Panc1 (cell line): ENCODE measurements at places on chromosomes 11 and 22. TPM values are rescaled to one million over a fixed set of nuclear protein-coding genes. Genes with fewer than 3 reads are reported as not detected.

- DNase-seq = no peak
Observed at GRCh38 chr22:37734964-37735451, 38.2 kb downstream of the TRIOBP start.

- no peak for DNase-seq
Observed at GRCh38 chr22:37162221-37163095, 12.7 kb upstream of the IL2RB start.

DNA sequence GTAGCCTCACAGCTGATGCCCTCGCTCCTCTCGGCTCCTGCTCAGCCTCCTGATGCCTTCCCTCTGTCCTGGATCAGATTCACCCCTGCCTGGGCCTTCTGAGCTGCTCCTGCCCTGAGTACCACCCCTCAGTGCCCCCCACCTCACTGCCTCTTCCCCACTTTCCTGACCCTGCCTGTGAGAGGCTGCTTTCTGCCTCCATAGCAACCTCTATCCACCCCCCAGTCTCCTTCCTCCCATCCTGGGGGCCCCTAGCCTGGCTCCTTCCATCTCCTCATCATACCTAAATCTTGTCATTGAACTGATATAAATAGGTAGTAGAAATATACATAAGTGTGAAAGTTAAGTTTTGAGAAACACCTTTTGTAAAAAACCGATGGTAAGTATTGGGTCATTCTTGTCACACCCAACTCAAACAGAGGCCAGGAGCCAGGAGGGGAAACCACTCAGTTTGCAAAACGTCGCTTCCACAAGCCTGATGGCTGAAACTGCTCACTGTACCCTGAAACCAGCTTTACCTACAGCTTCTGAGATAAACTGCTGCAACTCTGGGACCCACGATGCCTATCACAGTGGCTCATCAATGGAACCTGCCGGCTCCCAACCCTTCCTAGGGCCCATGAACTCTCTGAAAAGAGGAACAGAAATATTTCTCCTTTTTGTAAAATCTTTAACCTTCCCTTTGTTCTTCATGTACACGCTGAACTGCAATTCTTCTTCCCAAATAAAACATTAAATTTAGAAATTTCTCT, 4.8 kb upstream of the APOBEC3H start:
- DNase-seq = no peak

DNA sequence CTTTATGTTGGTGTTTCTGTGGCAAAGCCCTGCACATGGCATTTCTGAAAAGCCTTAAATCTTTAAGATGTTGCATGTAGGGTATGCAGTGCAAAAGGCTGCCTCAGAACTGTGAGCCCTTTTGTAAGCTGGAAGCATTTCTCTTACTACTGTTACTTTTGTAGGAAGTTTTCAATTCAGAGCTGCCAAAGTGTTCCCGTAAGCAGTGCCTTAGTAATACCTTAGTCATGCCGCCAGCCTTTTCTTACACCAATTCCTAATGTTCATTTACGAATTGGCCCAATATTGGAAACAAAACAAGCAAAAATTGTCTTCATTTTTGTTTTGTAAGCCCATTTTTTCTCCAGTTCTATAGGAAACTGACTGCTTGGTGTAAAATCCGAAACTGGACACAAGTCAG, 67.4 kb upstream of the RASSF10 start:
- DNase-seq = no peak

DNA sequence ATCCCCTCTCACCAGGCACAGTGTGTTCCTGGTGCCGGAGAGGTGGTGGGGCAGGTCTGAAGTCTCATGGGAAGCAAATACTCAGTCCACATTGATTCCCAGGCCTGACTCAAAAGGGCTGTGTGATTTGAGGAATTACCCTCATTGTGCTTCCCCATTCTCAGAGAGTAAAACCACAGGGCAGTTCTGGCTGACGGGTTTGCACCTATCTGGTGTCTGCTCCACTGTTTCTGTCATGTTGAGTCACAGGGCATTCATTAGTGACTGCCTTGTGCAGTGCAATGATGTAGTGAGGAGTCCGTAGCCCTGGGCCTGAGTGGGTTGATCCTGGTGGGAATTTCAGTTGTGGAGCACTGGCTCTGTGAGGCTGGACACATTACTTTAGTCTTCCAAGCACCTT, 85.2 kb upstream of the ARHGAP20 start:
- no peak for DNase-seq

- DNase-seq = no peak
Observed at GRCh38 chr22:17346578-17346977, 22.7 kb upstream of the CECR2 start.

- no peak for DNase-seq
Observed at GRCh38 chr11:10232756-10233155, 61.3 kb downstream of the SBF2 start.

GRCh38 chr11:111531687-111532364, 8.7 kb upstream of the LAYN start:
- DNase-seq = no peak

DNA sequence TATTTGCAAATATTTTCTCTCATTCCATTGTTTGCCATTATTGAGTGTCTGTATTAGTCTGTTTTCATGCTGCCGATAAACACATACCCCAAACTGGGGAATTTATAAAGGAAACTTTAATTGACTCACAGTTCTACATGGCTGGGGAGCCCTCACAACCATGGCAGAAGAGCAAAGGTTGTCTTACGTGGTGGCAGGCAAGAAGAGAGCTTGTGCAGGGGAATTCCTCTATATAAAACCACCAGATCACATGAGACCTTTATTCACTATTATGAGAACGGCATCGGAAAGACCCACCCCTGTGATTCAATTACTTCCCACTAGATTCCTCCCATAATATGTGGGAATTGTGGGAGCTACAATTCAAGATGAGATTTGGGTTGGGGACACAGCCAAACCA, 10.2 kb downstream of the RASSF10 start:
- DNase-seq = no peak

- no peak for DNase-seq
Observed at GRCh38 chr11:2358754-2359442, 18.2 kb upstream of the CD81 start.

DNA sequence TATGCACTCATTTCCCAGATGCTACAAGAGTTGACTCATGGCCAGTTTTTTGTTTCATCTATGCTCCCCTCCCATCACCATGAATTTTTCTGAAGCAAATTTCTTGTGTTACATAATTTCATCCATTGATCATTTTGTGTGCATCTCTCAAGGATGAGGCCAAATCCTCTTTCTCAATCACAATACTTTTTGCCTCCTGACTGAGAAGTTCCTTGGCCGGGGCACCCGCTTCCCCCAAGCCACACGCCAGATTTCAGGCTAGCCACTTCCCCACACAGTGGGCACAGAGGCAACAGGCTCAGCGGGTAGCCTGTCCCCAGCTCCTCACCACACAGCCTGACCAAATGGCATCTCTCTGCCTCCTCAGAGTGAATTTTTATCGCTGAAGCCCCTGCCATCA, 9.8 kb upstream of the DSCAML1 start:
- no peak for DNase-seq

GRCh38 chr22:45518580-45518991, 15.9 kb downstream of the FBLN1 start:
- DNase-seq = no peak

DNA sequence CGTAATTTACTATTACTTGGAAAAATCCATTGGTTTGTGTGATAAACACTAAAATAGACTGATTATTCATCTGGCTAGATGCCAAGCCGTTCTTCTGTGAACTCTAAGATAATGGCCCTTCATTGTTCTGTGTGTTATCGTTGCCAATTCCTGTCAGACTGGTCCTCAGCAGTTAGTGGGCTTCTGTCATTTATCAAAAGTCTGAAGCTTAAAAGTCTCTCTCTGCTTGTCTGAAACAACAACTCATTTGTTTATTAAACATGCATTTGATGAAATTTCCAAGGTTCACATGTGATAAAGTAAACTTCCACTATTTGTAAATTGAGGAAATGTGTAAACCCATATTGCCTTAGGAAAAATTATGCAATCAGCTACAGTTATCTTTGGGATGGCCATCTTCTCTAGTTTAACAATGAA, 21.1 kb upstream of the RDX start:
- no peak for DNase-seq

GRCh38 chr11:27187075-27187847, 146.6 kb downstream of the BBOX1 start:
- no peak for DNase-seq

DNA sequence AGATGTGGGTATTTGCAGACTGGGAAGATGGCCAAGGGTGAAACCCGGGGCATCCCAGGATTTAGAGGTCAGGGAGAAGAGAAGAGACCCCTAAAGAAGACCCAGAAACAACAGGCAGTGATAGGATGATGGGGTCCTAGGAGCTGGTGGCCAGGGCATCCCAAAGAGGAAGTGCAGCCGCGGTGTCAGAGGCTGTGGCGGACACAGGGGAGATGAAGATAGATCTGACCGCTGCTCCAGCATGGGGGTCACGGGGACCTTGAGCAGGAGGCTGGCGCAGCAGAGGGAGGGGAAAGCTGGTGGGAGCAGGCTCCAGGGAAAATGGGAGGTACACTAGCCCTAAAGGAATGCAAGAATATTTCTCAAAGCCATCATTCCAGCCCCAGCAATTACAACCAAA, 47.3 kb downstream of the CTTN start:
- no peak for DNase-seq

- DNase-seq = no peak
Observed at GRCh38 chr22:38681582-38682335, at the start of gene TOMM22. Gene TOMM22, plus strand, starts transcription at chr22:38681957. Its CDS starts 22 bp downstream, at chr22:38681979.

- DNase-seq = no peak
Observed at GRCh38 chr11:46615756-46616155, 1.3 kb downstream of the HARBI1 start.

DNA sequence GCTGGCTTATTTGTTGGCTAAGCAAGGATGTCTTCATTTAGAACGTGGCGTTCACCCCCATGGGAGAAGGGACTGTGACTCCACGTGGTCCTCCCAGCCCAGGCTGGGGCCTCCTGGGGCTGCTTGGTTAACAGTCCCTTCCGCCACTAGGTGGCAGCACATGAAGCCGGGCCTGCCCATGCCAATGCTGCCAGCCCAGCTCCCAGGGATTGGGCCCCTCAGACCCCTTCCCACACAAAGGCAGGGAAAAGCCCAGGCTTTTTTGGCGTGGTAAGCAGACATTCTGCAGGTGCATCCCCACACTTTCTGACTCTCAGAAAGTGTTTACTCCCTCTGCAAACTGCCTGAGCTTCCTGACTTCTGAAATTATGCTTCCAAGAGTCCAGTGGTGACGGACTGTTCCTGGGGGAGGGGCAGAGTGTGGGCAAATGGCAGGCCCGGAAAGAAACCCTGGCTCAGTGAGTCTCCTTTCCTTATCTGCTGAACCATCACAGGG, 3.1 kb downstream of the CBX6 start:
- DNase-seq = no peak

GRCh38 chr11:126363706-126364248, 8.3 kb downstream of the ST3GAL4 start:
- no peak for DNase-seq

DNA sequence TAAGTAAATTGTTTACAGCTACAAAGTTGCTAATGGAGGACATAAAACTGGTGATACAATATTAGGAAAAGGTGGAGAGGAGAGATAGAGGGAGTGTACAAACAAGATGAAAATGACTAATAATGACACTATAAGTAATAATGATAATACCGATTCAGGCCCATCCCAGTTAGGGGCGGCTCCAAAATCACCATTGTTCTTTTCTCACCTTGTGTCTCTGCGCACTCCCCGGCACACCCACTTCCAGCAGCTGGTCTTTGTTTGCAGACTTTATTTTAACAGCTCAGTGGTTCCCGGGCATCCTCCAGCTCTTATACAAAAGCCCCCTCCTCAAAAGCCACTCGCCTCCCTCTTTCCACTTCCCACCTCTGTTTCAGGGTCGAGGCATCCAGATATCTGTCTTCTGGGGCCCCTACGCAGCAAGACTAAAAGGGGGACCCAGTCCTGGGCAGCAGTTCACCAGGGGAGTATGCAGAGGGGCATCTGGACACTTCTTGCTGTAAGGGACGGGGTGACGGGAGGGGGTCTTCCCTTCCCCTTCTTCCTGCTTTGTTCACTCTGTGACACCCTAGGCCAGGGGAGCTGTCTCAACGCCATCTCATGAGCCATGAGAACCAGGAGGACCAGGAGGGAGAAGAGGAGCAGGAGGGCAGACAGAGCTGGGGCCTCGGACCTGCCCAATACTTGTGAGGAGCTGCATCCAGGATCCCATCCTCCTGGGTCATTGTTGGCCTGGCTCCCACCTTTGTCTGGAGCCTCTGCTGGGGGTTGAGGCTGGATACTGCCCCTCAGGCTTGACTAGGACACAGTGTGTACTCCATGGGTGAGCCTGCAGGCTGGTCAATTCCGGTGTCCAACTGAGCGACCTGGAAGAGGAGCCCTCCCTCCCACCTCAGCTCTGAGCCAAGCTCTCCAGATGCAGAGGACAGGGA, 2.7 kb downstream of the APOL2 start:
- DNase-seq = no peak

- no peak for DNase-seq
Observed at GRCh38 chr11:32426192-32426591, 9.1 kb downstream of the WT1 start.

- DNase-seq = peak; percentile 78
Observed at GRCh38 chr11:7977232-7977917, 9.8 kb upstream of the EIF3F start.

DNA sequence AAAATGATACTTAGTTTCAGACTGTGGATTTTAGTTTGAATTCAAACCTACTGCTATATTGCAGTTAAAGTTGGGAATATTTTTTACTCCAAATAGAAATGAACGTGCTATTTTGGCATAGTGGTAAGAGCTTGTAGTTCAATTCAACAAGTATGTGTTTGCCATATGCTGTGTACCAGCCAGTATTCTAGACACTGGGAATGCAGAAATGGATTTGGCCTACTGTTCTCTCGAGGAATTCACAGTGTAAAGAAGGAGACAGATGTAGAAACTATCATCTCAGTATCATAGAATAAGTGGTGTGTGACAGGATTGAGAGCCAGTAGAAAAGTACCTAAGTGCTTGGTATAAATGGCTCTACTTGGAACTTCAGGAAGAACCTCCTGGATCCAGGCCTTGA, 80.4 kb downstream of the ATXN10 start:
- no peak for DNase-seq

DNA sequence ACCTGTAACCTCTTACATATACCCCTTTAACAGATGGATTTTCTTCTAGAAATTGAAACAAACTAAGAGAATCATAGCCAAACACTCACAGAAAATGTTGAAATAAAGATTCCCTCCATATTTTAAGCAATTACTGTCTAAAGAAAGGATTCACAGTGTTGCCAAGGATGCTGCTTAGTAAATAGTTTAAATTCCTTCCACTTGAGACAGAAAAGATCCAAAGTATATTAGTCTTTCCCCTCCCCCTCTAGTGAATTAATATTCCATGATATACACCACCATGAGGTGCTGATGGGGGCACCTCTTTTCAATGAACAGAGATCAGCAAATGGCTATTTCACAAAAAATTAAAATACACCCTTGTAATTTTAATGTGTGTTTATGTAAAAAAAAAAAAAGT, 186.8 kb downstream of the SOX6 start:
- DNase-seq = no peak

The KRTAP5-2 gene
- not detected for total RNA-seq

The LRRC56 gene
- total RNA-seq = 9.8 TPM

The AIFM3 gene
- 2.7 TPM for total RNA-seq

The MYOD1 gene
- total RNA-seq = not detected

The MAP6 gene
- 0.21 TPM for total RNA-seq

The SCARF2 gene
- 3.2 TPM for total RNA-seq

The KCNQ1 gene
- 1.0 TPM for total RNA-seq

The OR6X1 gene
- total RNA-seq = not detected

The MMP12 gene
- not detected for total RNA-seq

The APOBEC3B gene
- 15.6 TPM for total RNA-seq

The UBQLNL gene
- total RNA-seq = 0.72 TPM
